ENCODE measurements at places on chromosomes 5 and 9.
A peak's percentile ranks its signal among the peaks of the same experiment; 100 is the strongest.

DNA sequence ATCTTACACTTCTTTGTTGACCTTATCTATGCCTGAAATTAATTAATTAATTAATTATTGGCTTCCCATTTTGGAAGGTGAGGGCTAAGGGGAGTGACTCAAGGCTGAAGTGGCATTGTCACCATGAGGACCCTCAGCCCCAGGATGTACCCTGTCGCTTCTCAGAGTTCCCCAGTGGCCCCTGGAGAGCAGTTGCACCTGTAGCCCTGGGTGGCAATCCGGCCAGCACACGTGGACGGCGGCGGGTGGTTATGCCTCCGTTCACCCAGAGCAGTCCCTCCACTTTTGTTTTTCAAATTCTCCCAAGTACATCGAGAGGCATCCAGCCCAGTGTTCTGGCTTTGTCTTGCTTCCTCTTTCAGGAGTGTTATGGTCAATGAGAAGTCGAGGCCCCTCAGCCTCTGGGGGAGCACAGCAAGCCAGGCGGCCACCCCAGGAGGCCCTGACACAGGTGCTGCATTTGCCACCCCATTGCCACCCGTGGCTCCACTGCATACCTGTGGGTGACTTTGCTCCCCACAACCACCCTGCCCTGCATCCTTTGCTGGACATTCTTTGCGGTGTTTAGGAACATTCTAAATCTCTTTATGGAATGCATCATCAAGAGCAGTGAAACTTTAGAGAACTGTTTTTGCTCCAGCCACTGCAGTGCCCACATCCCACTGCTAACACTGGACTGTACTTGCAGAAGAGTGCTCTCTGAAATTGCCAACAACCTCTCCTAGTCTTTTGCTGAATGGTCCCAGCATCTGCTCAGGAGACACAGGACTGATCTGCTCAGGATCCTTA is 11.5 kb upstream of the IRX2 start:
- no peak for DNase-seq

- DNase-seq = no peak
Measured at GRCh38 chr9:31394015-31394473, 990.4 kb upstream of the ACO1 start.

DNA sequence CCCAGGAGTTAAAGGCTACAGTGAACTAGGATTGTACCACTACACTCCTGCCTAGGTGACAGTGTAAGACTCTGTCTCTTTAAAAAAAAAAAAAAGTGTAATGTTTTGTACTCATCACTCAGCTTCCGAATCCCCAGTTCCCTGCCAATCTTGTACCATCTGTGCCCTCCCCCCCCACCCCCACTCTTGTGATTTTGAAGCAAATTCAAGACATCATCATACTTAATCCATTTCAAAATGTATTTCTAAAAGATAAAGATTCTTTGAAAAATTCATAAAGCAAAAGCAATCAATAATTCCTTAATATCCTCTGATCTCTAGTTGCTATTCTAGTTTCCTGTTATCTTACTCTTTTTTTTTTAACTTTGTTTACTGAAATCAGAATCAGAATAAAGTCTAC is 34.9 kb upstream of the HMCN2 start:
- DNase-seq = no peak

DNA sequence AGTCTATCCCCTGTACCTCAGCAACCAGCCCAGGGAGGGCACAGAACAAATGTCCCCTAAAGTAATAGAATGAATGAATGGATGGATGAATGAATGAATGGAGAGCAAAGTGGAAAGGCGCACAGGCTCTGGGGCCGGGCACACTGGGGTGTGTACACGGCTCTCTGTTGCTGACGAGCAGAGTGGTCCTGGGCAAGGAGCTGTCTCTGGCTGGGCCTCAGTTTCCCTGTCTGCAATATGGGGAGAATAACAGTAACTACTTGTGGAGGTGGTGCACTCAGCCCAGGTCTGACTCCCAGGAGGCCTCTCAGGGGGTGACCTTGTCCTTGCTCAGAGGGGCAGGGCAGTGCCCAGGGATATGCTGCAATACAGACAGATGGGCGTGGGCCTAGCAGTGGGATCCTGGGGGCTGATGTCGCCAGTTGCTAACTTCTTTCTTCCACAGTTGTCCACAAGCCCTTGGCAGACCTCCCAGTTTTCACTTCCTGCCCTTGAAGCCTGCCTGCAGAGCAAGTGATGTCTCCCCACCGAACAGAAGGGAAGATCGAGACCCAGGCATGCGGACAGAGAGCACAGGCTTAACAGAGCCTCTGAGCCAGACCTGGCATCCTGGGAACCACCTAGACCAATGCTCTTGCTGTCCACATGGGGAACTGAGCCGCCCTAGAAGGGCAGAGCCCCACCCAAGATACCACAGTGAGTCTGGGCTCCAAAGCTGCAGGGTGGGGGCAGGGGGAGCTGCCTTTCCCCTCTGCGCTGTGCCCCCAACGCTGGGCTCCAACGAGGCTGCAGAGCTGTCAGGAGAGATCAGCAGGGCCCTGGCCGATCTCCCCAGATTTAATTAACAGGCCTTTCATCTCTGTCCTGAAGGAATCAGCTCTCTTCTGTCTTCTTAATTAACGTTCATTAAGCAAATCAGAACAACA is 13.6 kb upstream of the LAMC3 start:
- DNase-seq = no peak

- peak; percentile 55 for DNase-seq
Measured at GRCh38 chr5:132224716-132225115, 2.9 kb downstream of the P4HA2 start.

GRCh38 chr9:111399772-111400563 is 69.9 kb upstream of the OR2K2 start:
- DNase-seq = no peak

GRCh38 chr9:126860757-126861466 is 473 bp downstream of the ZBTB34 start:
- DNase-seq = no peak

- no peak for DNase-seq
Measured at GRCh38 chr9:126502417-126503332, 111.1 kb upstream of the LMX1B start.

GRCh38 chr5:178386336-178386931 is 153.8 kb upstream of the PHYKPL start:
- no peak for DNase-seq

- DNase-seq = no peak
Measured at GRCh38 chr5:143717400-143717799, 94.6 kb upstream of the HMHB1 start.

DNA sequence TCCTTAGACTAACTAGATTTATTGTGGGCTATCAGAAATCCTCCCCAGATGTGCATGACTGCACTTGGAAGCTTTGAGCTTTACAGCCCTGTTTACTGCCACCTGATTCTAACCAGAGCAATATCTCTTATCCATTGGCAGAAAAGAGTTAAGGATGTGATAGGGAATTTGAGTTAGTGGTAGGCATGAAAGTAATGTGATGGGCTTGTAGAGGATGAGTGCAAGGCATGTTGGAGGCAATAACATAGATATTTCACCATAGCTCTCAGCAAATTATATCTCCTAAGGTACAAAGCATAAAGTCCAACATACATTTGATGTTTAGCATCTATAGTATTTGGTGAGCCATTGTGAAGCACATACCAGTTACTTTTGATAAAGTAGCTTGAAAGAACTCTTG is 103.8 kb downstream of the INVS start:
- DNase-seq = no peak

DNA sequence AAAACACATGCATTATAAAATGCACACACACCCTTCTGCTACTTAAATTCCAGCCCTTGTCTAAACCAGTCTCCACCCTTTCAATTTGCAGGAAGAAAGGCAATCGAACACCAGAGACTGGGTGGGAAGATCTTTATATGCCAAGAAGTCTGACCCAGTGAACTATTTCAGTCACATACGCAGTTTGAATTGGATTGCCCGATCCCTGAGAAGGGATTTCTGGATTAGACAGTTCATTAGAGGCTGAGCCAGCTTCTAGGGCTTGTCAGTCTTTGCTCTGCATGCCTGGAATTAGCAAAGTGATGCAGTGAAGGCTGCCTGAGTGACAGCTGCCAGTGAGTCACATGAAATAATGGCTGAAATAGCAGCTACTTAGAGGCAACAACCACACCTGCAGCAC is 159.9 kb downstream of the PPP2R2B start:
- no peak for DNase-seq

GRCh38 chr5:145780982-145781381 is 54.2 kb downstream of the PRELID2 start:
- no peak for DNase-seq

DNA sequence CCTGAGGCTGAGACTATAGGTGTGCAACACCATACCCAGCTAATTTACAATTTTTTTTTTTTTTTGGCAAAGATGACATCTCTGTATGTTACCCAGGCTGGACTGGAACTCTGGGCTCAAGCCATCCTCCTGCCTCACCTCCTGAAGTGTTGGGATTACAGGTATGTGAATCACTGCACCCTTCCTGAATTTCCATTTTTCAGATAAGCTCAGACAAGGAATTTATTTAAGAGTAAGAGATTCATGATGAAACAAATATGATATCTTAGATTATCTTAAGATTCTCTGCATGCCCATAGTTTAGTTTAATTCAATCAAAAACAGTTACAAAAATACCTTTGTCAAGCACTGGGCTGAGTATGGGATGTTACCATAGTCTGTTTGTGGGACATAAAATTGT is 128.4 kb upstream of the BASP1 start:
- DNase-seq = no peak

GRCh38 chr9:112162621-112163413 is 12.3 kb downstream of the SUSD1 start:
- DNase-seq = no peak

DNA sequence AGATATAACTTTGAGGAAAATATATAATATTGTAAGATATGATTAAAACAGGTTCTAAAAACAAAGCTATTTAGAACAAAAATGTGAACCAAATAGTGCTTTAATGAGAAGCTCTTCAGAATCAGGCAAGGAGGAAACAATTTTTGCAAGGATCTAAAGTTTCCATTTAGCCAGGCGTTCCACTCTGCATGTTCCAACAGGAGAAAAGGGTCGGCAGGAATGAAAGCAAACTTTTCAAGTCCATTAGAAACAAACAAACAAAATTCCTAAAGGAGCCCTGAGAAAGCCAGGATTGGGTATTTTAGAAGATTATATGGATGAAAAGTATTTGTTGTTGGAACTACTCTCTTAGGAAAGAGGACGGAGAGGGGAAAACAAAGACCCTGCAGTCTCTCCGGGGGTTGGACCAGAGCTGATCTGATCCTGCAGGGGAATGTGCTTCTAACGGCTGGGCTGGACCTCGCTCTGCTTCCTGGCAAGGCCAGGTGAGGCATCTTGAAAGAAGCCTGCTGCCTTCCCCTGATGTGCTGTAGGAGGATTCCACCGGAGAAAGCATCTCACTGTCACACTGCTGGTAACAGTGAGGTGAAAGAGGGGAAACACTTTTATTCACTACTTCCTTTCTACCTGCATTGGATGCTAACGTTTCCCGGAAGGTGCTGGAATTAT is 94.6 kb downstream of the PRRT1B start:
- no peak for DNase-seq

- no peak for DNase-seq
Measured at GRCh38 chr9:133709015-133709611, 29.0 kb downstream of the SARDH start.

GRCh38 chr9:78921341-78921740 is 624.4 kb downstream of the PSAT1 start:
- DNase-seq = no peak

GRCh38 chr9:89886281-89886700 is 281.5 kb downstream of the GADD45G start:
- no peak for DNase-seq

- DNase-seq = no peak
Measured at GRCh38 chr9:37340961-37341360, 81.5 kb upstream of the GRHPR start.

GRCh38 chr5:26894719-26895263 is 143.6 kb downstream of the CDH9 start:
- DNase-seq = no peak

GRCh38 chr5:94442991-94443390 is 175.4 kb downstream of the KIAA0825 start:
- DNase-seq = no peak

DNA sequence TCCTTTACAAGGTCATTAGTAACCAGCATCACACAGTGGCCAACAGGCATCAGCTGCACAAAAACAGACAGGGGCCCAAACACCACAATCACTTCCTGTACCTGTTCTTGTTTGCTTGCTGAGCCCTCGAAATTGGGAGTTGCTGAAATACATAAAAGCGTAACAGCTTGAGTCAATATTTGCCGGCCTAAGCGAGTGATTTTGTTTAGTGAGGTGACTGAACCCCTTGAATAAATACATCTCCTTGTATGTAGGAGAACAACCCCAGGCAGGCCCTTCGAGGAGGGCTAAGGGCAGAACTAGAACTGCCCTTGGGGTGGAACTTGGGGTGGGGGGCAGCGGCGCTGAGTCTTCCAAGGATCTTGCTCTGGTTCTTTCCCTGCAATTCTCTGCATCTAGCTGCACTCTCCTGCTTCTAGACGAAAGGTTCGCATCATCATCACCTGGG is 502.5 kb downstream of the RASEF start:
- no peak for DNase-seq

GRCh38 chr5:84725946-84726570 is 341.4 kb upstream of the EDIL3 start:
- no peak for DNase-seq

DNA sequence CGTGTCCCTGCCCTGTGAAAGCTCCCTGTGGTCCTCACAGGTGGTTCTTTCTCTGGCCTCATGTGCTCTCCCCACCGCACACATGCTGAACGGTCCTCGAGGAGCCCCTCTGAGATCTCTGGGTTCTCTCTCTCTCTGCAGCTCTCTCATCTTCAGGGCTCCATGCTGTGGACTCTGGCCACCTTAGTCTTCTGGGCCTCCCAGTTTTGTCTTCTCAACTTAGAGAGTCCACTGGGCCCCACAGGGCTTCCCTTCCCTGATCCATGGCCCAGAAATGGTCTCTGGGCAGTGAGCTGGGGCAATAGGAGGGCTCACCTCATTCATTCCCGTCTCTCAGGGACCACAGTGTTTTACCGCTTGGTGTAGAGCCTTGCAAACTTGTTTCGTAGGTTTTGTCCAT is 26.4 kb downstream of the FGD3 start:
- no peak for DNase-seq

DNA sequence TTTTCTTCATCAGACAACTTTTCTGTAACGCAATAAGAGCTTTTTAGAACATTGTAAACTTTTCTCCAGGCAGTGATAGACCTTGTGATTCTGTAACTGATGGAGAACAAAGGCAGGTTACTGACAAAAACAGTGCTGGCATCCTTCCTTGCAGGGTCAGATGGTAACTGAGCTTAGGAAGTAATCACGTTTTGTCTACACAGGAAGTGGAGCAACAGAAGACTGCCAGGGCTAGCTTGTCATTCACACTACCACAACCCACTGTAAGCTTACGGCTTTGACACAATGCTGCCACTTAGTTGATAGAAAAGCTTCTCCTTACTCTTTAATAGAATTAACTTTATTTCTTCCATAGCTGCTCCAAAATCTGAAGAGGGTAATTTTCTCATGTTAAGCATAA is 46.8 kb downstream of the FBN2 start:
- DNase-seq = no peak

- DNase-seq = no peak
Measured at GRCh38 chr9:130426883-130427282, 17.9 kb upstream of the ASS1 start.

- DNase-seq = no peak
Measured at GRCh38 chr9:114083666-114084065, 5.6 kb upstream of the AMBP start.
